Left ventricle myocardium inferior (tissue), 1 donor: ENCODE measurements at places on chromosomes 6 and 20.

DNA sequence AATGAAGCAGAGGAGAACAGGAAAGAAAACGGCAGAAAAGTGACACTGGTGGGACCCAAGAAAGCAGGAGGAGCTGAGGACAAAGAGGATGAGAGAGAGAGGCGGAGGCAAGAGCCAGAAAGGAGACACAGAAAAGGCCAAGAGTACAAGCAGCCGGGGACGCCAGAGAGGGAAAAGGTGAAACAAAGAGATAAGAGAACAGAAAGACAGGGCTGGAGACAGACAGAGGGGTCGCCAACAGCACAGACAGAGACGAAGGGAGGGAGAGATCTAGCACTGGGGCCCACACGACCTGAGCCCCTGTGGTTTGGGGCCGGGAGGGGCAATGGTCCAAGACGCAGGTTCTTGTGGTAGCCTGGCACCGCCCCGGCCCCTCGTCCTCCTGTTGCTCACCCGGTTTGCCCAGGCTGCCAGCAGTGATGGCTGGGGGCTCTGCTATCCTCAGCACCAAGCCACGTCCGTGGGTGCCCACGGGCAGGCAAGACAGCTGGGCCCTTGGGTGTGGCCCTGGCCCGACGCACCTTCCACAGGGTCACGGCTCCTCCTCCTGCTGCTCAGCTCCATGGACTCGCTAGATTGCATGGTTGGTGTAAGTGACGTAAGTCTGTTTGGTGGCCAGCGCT, 123.5 kb downstream of the GRM4 start:
- H3K4me3 ChIP-seq: no peak overlapping the region
- peaks cover 99% of the 10 kb centered on the region for H3K27me3 ChIP-seq
- DNase-seq: no peak
- H3K4me1 ChIP-seq: no peaks in the 10 kb centered on the region
- no peak overlapping the region for H3K27ac ChIP-seq
- H3K36me3 ChIP-seq: no peaks in the 10 kb centered on the region

- H3K4me3 ChIP-seq: no peak overlapping the region
- no peaks in the 10 kb centered on the region for H3K27me3 ChIP-seq
- DNase-seq: no peak
- no peak overlapping the region for H3K27ac ChIP-seq
- H3K4me1 ChIP-seq: no peaks in the 10 kb centered on the region
Observed at GRCh38 chr6:119669221-119669620, 319.7 kb upstream of the MAN1A1 start.

GRCh38 chr6:20574355-20574754, 40.1 kb downstream of the CDKAL1 start:
- peaks cover 11% of the 10 kb centered on the region for H3K4me1 ChIP-seq
- no peak for DNase-seq
- H3K27ac ChIP-seq: no peak overlapping the region
- no peak overlapping the region for H3K4me3 ChIP-seq

GRCh38 chr6:152236370-152237097, 400.6 kb downstream of the SYNE1 start:
- no peaks in the 10 kb centered on the region for H3K27me3 ChIP-seq
- no peak overlapping the region for H3K4me3 ChIP-seq
- H3K36me3 ChIP-seq: peaks cover 88% of the 10 kb centered on the region
- DNase-seq: no peak
- peaks cover 20% of the 10 kb centered on the region for H3K4me1 ChIP-seq

DNA sequence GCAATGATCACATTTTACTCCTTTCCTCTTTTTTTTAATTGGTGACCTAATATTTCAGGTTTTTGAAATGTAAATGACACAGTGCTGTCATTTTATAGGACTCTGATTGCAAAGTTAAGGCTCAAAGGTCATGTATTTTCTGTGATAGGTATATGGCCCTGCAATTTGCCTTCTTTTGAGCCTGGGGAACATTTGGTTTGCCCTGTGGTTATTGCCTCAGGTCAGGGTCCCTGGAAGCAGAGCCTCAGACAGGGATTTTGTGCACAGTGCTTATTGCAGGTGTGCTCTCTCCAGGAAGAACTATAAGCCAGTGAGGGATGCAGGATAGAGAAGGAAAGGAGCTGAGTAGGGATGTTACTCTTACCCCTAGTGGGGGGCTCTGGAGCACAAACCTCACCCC, 229.3 kb upstream of the ECI2 start:
- DNase-seq: no peak
- peaks cover 11% of the 10 kb centered on the region for H3K4me1 ChIP-seq
- no peak overlapping the region for H3K4me3 ChIP-seq
- no peaks in the 10 kb centered on the region for H3K36me3 ChIP-seq
- H3K27ac ChIP-seq: no peak overlapping the region
- no peaks in the 10 kb centered on the region for H3K27me3 ChIP-seq

DNA sequence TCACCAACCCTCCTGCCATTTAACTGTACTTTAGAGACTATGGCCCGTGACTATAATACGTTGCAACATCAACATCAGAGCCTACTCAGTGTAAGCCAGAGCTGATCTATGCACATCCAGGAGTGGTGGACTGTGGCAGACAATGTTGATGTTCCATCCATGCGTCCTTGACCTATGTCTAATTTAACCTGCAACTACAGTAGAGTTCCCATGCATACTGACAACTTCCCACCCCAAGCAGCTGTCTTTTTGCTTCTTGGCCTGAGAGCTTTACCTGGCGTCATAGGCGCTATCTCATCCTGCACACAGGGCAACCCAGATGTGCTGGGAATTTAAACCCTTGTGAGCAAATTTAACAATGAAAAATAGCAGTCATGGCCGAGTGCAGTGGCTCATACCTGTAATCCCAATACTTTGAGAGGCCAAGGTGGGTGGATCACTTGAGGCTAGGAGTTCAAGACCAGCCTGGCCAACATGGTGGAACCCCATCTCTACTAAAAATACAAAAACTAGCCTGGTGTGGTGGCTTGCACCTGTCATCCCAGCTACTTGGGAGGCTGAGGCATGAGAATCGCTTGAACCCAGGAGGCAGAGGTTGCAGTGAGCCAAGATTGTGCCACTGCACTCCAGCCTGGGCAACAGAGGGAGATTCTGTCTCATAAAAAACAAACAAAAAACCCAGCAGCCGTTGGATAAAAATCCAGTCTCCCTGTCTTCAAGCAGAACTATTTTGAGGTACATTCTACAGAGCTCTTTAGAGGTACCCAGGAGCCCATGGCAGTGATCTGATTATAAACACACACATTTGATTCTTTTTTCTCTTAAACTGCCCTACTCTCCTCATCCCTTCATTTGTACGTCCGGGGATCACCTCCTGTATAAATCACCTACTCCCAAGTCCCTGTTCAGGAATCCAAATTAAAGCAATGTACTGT, 22.0 kb downstream of the PERP start:
- no peak overlapping the region for H3K27ac ChIP-seq
- DNase-seq: no peak
- H3K36me3 ChIP-seq: no peaks in the 10 kb centered on the region
